ENCODE measurements at places on chromosomes 3 and 15.
A peak's percentile ranks its signal among the peaks of the same experiment; 100 is the strongest.

DNA sequence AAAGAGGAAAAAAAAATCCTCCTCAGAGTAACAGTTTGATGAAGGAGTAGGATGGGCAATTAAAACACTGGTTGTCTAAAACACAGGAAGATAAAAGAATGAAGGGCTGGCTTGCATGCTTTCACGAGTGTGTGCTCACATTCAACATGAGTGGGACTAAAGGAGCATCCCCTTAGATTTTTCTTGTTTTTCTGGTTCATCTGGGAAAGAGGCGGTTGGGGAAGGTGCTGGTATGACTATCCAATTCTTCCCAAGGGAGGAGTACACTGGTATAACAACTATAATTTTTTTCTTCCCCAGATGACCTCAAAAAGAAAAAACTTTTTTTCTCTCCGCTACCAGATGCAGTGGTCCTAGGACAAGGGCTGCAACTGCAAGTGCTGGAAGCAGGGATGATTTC is 143.7 kb downstream of the MYO9A start:
- ATAC-seq, result no peak

DNA sequence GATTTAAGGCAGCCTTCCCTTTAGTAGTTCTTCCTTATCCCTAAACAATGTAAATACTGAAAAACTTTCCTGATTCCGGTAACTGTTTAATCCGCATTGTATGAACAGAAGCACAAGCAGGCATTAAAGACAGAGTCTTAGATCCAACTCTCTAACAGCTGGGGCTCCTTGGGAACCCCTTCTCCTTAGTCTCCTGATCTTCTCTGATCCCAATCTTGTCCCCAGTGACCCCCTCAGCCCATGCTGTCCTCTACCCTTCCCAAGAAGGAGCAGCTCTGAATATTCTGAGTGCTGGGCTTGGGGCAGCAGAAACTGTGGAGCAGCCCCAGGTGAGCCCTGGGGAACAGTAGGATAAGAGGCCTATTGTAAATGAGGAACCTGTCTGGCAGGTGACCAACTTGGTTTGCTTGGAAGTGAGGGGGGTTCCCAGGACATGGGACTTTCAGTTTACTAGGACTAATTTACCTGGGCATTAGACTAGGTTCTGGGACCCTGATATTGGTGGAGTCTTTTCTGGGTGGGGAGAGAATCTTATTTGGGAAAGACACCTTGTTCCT is 13.0 kb upstream of the SLC30A4 start:
- ATAC-seq, result no peak

DNA sequence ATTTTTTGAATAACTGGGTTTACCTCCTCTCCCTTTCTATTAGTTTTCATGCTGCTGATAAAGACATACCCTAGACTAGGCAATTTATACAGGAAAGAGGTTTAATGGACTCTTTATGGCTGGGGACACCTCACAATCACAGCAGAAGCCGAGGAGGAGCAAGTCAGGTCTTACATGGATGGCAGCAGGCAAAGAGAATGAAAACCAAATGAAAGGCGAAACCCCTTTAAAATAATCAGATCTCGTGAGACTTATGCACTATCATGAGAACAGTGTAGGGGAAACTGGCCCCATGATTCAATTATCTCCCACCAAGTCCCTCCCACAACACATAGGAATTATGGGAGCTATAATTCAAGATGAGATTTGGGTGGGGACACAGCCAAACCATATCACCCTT is 2.0 kb upstream of the RSL24D1 start:
- no peak for ATAC-seq

- peak; percentile 8 for ATAC-seq
Measured at GRCh38 chr3:138395865-138396751, 38.3 kb upstream of the ESYT3 start.

- no peak for ATAC-seq
Measured at GRCh38 chr15:85725019-85725418, 69.7 kb downstream of the KLHL25 start.

DNA sequence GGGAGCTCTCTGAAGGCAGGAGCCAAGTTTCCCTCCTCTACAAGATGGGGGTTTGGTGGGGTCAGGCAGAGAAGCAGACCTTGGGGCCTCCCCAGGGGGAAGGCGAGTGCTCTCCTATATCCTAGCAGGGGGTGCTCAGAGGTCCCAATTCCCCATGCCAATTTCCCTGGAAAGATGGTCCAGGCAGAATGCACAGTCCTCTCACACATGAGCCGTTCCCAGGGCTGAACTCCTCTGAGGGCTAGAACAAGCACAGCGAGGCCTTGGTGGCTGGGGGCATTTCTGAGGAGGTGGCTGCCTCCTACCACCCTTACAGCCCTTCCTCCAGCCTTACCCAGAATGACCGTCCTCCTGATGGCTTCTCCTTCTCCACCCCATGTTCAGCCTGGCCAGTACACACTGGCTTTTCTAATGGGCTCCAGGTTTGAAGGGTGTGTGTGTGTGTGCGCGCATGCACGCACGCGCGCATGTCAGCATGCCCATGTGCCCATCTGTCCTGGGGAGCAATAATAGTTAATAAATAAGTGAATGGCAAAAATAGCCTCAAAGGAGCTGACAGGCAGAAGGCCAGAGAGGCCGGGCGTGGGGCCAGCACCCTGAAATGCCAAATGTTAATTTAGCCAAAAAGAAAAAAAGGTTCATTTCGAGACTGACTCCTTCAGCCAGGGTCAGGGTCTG is 24.4 kb downstream of the ADCY5 start:
- no peak for ATAC-seq
